ENCODE measurements at places on chromosomes 2 and 18.

GRCh38 chr18:31497836-31498573 lies at the start of gene DSG2:
Gene DSG2 (plus strand): TSS chr18:31498177. CDS start chr18:31498252, 75 bp downstream.
- DNase-seq = peak; percentile 2

GRCh38 chr2:113227698-113228097 lies 51.0 kb downstream of the PAX8 start:
- no peak for DNase-seq

DNA sequence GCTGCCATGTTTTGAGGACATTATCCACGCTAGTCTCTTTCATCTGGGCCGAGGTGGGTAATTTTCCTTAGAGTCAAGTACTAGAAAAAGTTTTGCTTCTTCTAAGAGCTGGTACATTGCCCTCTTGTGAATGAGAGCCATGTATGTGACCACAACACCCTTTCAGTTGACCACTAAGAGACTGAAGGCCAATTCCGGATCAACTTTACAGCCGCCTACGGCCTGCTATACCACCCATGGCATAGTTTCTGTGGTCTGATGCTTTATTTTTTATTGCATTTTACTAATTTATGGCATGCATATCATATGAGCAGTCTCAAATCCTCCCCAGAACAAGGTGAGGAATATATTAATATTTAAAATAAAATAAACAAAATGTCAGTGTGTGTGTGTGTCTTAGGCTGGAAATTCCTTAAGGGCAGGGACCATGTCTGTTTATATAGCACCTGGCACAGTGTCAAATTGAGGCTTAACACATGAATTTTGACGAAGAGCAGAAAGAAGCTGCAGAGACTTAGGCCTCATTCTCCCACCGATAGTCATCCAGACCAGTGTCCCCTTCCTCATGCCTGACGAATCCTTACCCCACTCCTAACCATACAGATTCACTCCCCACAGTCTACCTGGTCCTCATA lies 35.4 kb downstream of the PSD4 start:
- DNase-seq = peak; percentile 89

GRCh38 chr2:236956641-236957040 lies 129.0 kb upstream of the COPS8 start:
- DNase-seq = no peak

GRCh38 chr2:69102041-69102593 lies 89.1 kb downstream of the ANTXR1 start:
- DNase-seq = no peak

DNA sequence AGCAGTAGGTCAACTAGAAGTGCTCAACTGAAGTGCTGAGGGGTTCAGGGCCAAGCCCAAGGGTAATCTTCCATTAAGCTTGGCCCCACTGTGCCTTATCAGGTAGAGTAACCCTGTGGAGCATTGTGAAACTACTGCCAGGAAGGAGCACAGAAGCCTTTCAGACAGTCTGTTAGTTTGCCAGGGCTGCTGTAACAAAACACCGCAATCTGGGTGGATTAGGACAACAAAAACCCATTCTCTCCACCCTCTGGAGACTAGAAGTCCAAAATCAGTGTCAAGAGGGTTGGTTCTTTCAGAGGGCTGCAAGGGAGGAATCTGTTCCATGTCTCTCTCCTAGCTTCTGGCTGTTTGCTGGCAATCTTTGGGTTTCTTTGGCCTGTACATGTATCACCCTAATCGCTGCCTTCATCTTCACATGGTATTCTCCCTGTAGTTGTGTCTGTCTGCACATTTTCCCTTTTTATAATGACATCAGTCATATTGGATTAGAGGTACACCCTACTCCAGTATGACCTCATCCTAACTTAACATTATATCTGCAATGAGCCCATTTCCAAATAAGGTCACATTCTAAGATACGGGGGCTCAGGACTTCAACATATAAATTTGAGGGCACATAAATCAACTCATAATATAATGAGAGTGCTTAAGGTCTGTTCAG lies 21.2 kb downstream of the VIT start:
- DNase-seq = no peak

- DNase-seq = no peak
These were observed 84.6 kb upstream of the GYPC start for GRCh38 chr2:126571403-126571802.

DNA sequence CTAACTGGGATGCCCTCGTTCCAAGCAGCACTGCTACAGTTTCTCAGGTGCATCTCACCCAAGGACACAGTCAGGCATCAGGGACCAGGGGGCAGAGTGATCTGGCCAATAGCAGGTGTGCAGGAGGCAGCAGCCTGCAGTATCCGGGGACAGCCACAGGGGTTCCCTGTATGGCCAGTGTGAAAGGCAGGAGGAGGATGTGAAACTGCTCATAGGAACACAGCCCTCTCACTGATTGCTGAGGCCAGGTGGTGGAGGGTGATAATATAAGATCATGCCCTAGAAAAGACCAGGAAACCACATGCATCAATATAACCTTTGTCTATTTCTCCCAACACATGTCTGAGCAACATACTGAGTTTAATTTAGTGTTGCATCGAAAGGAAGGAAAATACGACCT lies 112.7 kb upstream of the TACR1 start:
- DNase-seq = peak; percentile 42

DNA sequence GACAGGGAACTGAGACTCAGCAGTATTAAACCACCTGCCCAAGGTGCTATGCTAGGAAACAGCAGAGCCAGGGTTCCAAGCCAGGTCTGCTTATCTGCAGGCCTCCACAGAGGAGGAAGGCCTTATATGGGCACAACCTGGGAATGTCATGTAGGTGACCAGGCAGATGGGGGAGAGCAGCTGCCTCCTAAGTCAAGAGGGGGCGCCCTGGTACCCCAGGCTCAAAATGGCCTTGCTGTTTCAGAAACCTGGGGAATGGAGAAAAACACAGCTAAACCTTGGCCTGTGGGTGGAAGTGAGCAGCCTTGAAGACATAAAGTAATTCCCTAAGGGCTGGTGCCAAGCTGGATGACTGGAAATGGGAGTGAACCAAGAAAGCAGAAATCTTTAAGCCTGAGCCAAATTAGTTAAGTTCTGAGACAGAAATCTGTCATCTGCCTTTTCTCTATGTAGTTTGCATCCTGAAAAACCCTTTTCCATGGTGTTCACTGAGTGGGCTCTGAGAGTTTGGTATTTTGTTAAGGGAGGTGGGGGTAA lies 79.1 kb downstream of the MAPK4 start:
- DNase-seq = no peak

GRCh38 chr2:9404451-9404850 lies 18.9 kb downstream of the ITGB1BP1 start:
- no peak for DNase-seq

DNA sequence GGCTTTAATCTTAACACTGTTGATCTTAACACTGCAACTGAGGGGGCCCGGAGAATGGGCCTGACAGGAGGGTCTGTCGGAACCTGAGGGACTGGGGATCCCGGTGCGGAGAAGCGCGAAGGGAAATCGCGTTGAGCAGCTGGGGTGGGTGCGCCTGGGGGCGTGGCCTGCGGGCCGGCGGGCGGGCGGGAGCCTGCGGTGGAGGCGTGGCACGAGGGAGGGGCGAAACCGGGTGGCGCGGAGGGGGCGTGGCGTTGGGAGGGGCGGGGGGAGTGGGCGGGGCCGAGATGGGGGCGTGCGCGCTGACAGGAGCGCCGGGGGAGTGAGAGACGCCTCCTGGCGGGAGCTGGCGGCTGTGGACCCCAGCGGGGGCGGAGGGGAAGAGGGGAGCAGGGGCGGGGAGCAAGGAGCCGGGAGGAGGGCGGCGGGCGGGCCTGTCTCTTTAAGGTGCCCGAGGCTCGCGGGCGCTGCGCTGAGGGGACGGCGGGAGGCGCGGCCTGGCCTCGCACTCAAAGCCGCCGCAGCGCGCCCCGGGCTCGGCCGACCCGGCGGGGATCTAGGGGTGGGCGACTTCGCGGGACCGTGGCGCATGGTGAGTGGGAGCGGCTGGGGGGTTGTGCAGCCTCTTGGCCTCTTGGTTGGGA lies at the start of gene TWSG1:
TWSG1 (plus strand) TSS at position 445 of the 644 bp plus-strand sequence. CDS start 2,457 bp downstream, outside the sequence.
- peak; percentile 89 for DNase-seq

DNA sequence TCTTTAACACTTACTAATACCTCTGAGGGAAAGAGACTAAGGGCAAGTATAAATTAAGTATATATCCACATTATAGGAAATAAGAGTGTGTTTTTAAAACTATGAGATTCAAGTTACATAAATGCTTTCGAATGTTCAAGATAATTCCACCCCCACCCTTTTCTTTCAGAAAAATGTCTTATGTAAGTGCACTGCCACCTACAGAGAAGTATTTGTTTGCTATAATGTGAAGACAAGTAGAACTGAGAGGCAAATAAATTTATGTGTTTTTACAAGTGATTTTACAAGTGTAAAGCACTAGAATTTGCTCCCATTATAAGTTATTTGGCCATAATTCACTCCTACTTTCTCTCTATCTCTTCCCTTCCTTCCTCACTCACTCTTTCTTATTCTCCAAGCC lies 99.9 kb upstream of the CRACDL start:
- no peak for DNase-seq

- no peak for DNase-seq
These were observed 91.9 kb downstream of the QPCT start for GRCh38 chr2:37436323-37436722.

DNA sequence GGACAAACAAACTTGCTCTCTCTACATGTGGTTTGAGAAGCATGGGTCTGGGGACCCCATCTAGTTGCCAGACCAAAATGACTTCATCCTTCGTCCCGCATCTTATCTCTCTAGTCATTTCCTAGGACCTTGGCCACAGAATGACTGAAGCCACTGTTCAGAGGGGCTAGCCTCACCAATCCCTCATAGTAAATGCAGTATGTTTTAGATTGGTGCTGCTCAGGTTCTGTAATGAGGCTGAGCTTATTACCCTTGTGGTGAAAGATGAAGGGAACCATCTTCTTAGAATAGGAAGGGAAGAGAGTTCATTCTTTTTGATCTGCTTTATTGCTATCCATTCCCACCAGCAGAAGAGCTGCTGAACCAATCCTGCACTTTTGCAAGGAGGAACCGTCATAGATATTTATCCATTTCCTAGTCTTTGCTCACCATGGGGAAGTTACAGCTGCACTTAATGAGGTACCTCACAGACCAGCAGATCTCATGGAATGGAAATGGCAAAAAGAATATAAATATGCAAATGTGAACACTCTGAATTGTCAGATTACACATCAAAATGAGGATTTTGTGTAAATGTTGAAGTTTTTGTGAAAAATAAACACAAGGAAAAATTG lies 436.7 kb downstream of the LPIN1 start:
- DNase-seq = no peak

- DNase-seq = peak; percentile 22
These were observed 44.4 kb upstream of the MBP start for GRCh38 chr18:77177009-77177408.

DNA sequence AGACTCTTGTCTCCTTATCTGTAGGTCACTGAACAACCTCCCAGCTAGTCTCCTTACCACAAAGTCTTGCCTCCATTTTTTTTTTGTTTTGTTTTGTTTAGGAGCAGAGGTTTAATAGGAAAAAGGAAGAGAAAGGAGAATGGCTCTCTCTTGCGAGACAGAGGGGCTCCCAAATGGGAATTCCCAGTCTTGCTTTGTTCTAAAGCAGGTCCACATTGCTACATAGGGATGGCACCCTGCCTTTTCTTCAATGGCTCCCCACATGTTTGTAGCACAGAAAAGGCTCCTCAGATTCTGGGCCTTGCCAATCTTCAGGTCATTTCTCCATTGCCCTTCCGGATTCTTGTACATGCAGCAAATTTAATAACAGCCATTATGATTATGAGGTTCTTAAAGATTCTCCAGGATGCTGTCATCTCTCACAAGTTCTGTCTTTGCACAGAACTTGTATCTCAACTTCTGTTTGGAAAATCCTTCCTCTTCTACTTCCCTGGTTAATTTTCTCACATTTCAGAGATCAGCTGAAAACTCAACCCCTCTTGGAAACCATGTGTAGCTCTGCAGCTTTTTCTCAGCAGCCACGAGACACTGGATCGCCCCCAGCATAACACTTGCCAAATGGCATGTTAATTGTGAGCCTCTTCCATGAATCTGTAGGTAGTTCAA lies 23.6 kb downstream of the IL1F10 start:
- DNase-seq = no peak

DNA sequence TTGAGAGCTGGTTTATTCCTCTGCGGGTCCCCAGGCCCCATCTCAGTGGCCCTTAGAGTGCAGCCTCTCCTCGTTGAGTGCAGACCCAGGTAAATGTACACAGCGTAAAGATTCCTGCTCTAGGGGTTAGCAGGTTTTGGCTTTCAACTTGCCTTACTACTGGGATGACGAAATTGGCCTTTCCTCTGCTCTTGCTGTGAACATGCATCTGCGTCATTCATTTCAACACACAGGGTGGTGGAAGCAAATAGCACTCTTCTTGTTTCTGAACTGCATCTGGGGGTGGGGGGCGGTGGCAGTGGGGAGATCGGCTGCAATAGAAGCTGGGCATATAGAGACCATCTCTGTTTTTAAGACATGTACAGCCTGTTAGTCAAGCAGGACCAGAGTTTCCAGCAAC lies 16.5 kb upstream of the SLC16A14 start:
- no peak for DNase-seq

GRCh38 chr2:216677439-216678097 lies 17.8 kb downstream of the IGFBP5 start:
- peak; percentile 9 for DNase-seq

DNA sequence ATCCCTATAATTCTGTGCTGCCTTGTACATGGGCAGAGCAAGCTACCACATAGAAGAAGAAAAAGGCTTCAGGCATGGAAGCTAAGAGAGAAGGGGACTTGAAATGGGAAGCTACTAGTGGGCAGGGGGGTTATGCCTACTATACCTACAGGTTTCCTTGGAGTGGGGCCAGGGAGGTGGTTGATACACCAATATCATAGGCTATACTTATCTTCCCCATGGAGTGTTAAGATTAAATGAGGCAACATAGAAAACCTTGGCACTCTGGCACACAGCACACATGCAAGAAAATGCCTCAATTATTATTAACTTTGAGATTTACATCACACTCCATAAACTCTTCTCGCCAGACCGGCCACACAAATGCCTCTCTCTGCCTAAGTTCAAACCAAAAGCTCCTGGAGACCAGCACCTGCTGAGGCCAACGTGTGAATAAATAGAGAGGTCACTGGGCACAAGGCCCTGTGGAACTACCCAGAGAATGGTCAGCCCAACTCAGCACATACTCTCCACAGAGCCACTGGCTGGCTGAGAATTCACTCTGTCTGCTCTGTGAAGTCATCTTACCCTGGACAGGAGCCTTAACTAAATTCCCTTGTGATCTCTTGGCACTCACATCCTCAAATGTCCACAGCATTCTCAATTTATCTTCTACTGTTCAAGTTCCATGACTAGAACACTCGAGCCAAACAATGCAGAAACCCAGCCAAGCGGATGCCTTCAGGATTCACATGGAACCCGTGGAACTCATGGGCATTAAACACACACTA lies 498.7 kb downstream of the BCL11A start:
- DNase-seq = no peak

GRCh38 chr18:79738581-79739439 lies 58.9 kb upstream of the KCNG2 start:
- DNase-seq = no peak

DNA sequence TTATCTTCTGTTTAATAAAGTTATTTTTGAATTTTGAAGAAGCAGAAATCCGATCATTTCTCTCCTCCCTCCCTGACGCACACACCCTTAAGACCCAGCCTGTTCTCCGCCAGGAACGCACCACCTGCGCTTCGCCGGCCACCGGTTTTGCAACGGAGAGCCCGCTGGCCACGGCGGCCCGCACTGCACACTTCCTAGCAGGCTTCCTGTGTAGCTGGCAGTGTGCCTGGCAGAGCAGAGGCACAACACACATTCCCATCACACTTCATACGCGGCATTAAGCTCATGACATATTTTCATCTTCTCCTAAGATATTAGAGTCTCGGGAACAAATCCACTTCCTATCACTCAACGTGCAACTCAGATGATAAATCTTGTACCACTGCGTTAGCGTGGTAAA lies 148.0 kb downstream of the HDAC4 start:
- DNase-seq = no peak

Measured in M059J (cell line).